ENCODE measurements at places on chromosomes 4 and X.

GRCh38 chrX:68571610-68572311 is 72.9 kb downstream of the YIPF6 start:
- DNase-seq: no peak

- DNase-seq: no peak
These were observed 37.0 kb upstream of the ATP6AP2 start for GRCh38 chrX:40543661-40544328.

- DNase-seq: no peak
These were observed 125.7 kb downstream of the CRLF2 start for GRCh38 chrX:1086444-1087409.

DNA sequence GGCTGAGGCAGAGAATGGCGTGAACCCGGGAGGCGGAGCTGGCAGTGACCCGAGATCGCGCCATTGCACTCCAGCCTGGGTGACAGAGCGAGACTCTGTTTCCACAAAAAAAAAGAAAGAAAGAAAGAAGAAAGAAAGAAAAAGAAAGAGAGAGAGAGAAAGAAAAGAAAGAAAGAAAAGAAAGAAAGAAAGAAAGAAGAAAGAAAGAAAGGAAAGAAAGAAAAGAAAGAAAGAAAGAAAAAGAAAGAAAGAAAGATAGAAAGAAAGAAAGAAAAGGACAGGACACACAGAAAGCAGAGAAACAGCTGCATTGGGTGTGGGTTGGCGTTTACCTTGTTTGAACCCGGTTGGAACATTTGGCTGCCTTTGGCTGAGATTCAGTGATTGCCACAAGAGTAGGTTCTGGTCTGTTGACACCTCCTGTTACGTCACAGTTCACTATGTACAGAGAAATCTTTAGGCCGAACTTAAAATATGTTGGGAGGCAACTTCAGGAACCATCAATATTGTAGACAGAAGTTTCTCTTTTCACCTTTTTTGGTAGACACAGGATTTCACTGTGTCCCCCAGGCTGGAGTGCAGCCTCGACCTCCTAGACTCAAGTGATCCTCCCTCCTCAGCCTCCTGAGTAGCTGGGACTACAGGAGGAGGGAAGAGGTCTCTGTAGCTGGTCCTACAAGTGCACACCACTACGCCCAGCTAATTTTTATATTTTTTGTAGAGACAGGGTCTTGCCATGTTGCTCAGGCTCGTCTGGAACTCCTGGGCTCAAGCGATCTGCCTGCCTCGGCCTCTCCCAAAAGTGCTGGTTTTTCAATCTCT is 16.3 kb upstream of the PLCXD1 start:
- no peak for DNase-seq

- DNase-seq: no peak
These were observed 29.2 kb downstream of the ARSJ start for GRCh38 chr4:113950207-113950606.

DNA sequence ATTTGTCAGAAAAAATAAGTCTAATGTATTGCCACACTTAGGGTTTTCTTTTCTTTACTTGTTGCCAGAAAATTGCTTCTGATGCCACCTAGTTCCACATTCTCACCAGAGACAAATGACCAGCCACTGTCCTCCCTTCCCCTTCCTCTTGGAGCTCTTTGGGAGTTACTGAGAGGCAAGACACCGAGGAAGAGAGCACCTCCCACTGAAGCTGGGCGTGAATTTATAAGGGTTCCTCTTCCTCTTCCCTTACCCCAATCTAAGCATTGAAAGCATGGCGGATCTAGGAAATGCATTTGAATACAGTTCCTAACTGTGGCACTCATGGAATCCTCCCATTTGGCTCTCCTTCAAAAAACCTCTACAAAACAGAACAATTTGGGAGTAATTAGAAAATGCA is 30.0 kb downstream of the ANXA3 start:
- no peak for DNase-seq

- peak; percentile 32 for DNase-seq
These were observed 457 bp downstream of the TFE3 start for GRCh38 chrX:49042581-49043219.

DNA sequence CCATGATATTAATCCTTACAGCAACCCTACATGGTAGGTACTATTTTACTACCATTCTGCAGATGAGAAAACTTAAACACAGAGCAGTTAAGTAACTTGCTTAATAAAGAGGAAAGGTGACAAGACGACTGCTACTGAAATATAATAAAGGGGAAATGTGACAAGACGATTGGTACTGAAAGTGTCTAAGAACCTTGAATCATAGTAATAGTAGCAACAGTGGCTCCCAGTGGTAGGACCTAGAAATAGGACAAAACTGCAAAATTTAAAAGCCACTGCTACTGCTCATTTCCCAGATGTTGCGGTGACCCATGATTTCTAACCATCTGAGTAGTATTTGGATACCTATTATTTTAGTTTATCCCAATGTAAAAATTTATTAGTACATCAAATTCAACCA is 89.5 kb downstream of the TASL start:
- no peak for DNase-seq

DNA sequence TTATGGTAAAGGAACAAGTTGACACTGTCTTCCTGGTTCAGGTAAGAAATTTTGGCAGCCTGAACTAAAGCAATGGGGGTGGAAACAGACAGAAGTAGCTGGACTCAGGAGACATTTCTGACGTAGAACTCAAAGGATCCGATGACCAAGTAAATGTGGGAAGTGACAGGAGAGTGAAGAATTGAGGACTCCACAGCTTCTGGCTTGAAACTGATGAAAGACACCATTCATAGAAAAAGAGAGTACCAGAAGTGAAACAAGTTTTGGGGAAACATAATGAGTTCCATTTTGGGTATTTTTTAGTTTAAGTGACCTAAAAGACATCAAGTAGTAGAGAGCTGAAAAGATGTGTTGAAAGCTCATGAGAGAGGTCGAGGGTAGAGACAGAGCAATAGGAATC is 5.7 kb downstream of the FAM120C start:
- no peak for DNase-seq

DNA sequence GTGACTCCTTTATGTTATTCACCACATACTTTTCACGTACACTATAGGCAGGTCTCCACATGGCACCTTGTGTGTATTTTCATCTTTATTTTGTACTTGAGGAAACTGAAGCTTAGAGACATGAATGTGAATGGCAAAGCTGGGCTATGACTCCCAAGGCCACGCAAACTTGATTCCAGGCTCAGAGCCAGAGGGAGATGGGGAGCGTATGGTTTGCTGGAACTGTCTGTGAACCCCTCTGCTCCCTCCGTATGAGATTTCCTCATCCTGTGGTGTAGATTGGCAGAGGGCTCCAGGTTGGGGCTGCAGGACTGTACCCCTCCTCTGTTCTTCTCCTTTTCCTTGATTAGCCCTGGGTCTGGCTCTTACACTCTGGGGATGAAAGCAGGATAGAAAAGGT is 16.1 kb upstream of the STARD8 start:
- DNase-seq: no peak

- DNase-seq: no peak
These were observed 414.9 kb downstream of the CENPC start for GRCh38 chr4:67130411-67130810.

DNA sequence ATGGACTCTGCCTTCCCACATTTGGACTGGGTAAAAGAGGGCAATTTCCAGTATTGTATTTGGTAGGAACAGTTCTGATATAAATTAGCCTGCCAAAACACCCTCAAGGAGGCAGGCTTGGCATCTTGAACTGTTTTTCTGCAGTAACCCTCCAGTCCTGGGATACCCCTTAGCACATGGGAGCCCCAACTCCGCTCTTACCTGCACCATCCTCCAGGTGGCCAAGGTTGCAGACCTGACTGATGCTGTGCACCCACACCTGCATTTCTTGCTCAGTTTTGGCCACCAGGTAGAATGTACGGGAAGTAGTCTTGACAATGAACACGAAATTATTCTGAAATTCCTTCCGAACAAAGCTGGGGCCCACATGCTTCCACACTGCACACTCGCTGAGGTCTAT is 35.1 kb downstream of the GAB3 start:
- DNase-seq: no peak

GRCh38 chrX:100995469-100995868 is 26.0 kb downstream of the ARL13A start:
- DNase-seq: no peak

DNA sequence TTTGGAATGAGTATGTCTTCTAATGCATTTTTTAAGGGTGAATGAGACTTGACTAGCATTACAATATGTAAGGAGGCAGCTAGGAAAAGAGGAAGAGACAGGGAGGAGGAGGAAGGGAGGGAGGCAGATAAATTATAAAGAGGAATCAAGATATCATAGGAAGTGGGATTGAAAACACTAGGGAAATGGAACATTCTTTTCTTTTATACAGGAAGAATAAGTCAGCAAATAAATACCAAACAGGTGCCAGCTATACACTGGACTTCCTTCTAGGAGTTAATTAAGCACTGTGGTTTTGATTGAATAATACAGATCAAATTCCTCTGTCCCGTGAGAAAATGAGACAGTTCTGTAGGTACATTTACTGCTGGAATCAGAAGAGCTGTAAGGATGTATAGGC is 78.6 kb downstream of the PACRGL start:
- DNase-seq: no peak

DNA sequence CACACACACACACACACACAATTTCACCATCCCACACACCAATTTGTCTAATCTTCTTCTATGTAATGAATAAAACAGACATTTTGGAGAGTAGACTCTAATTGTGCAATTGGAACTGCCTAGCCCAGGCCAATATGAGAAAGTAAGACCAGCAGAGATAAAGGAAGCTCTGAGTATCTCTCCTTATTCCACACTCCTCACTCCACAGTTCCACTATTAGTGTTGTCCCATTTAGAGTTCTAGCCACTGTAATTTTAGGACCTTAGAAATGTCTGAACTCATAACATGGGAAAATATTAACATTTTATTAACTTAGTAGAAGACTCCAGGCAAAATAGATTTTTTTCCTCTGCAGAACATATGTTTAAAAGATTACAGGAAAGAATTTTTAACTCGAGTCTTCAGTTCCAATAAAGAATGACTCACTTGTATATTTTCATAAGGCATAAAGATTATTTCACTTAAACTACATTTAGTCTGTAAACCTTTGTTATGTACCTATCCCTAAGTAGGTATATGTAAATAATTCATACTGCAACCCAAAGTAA is 297.6 kb upstream of the INTU start:
- no peak for DNase-seq

GRCh38 chr4:176259330-176260090 is 9.5 kb downstream of the ASB5 start:
- DNase-seq: no peak

GRCh38 chr4:70841951-70842350 is 2.3 kb upstream of the GRSF1 start:
- DNase-seq: no peak

- DNase-seq: no peak
These were observed 15.6 kb downstream of the LAMTOR3 start for GRCh38 chr4:99878604-99879003.

GRCh38 chr4:48250343-48250742 is 19.3 kb downstream of the TEC start:
- no peak for DNase-seq

DNA sequence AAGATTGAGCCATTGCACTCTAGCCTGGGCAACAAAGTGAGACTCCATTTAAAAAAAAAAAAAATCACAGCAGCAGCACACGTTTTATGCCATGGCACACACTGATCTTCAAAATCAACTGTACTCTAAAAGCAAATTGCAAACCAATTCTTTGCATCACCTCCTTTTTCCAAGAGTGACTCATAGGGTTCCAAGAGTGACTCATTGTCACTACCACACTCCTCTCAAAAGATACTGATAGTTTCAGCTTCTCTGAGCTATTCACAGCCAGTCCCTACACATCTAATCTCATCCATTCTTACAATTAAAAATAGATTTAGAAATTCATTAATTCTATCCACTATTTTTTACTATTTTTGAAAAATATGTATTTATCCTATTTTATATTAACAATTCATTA is 1494.9 kb upstream of the AGA start:
- DNase-seq: no peak

DNA sequence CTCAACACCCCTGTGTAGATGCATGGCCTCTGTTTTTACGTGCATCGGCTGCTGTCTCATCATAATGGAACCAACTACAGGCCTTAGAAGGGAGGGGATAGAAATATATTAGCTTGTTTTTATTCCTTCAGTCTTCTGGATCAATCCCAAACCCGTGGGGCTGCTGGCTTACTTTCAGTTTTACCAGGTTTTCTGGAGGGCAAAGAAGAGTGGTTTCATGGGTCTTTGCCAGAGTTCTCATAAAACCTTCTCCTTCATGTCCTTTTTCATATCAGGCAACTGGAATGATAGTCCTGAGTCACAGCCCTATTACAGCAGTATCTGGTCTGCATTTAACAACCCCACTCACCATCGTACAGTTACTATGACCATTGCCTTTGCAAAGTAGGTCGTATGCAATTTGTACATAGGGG is 34.6 kb downstream of the PPP2R2C start:
- no peak for DNase-seq

DNA sequence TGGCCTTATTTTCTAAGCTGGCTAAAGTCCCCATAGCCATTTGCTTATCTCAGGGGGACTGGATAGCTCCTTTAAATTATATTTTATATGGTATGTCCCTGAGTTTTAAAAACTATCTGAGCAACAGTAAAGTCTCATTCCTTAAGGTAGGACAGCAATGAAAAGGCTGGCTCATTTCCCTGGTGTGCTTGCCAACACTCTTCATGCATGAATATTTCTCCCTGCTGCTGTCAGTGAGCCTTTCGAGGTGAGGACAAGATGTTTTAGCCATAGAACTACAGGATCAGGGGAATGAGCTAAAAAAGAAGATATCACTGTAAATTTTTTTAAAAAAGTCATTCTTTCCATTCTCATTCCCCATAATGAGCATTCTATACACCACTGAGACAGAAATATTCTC is 427.3 kb upstream of the FAM241A start:
- no peak for DNase-seq

- no peak for DNase-seq
These were observed 44.0 kb upstream of the LDB2 start for GRCh38 chr4:16942491-16942890.

DNA sequence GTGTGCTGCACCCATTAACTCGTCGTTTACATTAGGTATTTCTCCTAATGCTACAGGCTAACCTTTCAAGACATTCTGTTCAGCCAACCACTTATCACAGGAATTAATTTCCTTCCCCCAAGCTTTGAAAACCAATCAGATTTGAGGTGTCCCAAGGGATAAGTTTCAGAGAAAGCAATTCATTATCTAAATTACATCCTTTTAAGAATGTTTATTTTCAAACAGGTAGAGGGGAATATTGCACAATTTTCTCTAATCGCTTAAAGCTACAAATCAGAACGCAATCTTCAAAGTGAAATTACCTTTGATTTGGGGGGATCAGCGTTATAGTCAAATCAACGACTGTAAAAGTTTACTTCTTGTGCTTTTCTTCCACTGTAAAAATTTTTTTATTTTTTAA is 1.6 kb downstream of the CLOCK start:
- no peak for DNase-seq

GRCh38 chr4:156495836-156496235 is 475.8 kb downstream of the PDGFC start:
- DNase-seq: no peak

DNA sequence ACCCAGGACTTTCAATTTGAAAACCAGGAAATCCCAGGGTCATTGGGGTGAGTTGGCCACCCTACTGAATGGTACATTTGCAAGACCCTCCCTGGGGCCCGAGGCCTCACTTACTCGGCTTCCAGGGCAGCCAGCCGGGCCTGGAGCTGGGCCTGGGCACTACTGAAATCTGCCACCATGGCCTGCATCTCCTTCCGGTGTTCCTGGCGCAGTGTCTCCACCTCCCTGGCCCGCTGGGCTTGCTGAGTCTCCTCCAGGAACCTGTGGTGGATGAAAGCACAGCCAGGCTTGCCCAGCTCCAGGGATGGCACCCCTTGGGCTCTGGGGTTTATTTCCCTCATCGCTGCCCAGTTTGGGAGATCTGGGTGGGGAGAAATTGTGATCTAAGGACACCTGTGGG is 24.7 kb downstream of the MED28 start:
- DNase-seq: no peak

Data from hypothalamus (tissue), 51 donors.